Stimulated activated CD8-positive, alpha-beta memory T cell treated with anti-CD3 and anti-CD28 coated beads, Interleukin-7, amount 100 ng/mL, for 1 hour (primary cell): ENCODE measurements at places on chromosomes 11 and 22.

GRCh38 chr11:69294571-69295078, 670 bp downstream of the MYEOV start:
- no peak for DNase-seq

GRCh38 chr11:79960461-79960860, 519.6 kb upstream of the TENM4 start:
- DNase-seq, result no peak

DNA sequence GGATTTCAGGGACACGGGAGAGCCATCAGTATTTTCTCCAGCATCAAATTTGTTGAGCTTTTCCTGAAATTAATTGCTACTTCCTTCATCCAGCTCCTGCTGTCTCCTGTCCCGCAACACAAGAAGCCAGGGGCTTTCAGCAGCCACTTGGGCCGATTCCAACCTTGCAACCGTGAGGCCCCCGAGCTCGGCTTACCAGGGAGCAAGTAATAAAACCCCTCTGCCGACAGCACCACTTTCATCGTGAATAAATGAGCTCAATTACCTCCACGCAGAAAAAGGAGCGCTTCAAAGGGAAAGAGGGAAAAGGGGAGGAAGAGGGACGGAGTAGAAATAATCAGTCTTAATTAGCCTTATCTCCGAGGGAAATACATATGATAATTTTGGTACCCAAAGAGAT, 76.6 kb downstream of the CELSR1 start:
- DNase-seq, result no peak

- peak; percentile 39 for DNase-seq
Measured at GRCh38 chr22:19756288-19757128, 4.1 kb upstream of the TBX1 start.

DNA sequence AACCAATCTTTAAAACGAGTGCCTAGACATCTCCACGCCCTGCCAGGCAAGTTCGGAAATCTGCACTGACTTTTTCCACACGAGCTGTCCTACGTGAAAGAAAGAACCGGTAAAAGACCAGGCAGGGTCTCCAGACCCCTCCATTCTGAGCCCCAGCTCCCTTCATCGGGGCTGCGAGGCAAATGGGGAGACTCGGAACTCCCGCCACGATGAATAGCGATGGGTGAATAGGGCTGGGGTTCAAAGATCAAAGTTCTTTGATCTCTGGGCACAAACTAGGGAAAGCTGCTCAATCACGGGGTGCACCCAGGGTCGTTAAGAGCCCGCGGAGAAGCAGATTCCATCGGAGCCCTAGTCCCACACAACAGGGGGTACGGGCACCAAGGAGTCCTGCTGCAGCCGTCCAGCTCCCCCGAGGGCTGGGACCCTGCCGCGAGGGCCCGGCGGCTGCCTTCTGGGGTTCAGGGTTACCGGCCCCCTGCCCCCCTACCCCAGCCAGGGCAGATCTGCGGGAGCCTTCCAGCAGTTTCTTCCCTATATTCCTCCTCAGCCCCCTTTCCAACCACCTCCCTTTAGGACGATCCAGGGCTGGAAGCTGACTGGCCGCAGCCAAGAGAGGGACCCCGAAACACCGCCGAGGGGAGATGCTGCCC, 1.1 kb downstream of the LRP4 start:
- DNase-seq, result no peak

DNA sequence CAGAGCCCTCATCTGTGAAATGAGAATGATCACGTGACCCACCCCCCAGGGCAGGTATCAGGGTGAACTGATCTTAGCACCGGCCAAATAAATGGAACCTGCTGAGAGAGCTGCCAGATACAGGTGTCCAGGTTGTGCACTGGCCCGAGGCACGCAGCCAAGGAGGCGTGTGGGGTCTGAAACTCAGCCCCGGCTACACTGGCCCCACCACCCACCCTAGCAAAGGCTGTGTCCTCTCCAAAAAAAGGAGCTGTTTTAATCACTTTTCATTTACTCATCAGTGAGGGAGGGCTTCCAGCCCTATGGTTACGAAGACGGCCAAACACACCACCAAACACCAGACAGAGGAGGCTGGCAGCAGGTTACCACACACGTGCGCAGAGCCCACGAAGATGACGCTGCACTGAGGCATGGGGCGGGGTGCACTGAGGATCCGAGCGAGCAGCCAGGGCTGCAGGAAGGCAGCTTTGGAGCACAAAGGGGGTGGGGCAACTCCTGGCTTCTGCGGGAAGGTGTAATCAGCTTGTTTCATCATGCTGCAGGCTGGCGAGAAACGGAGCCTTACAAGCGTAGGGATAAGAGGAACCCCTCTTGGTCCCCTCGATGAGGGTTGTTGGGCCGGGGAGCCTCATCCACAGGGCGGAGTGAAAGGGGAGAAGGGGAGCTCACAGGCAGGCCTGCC, 19.5 kb upstream of the SLC22A12 start:
- no peak for DNase-seq

GRCh38 chr22:50085211-50085972, at the start of gene MLC1:
MLC1 (minus strand) TSS chr22:50085426; CDS start chr22:50084902, 524 bp downstream.
- DNase-seq, result no peak

DNA sequence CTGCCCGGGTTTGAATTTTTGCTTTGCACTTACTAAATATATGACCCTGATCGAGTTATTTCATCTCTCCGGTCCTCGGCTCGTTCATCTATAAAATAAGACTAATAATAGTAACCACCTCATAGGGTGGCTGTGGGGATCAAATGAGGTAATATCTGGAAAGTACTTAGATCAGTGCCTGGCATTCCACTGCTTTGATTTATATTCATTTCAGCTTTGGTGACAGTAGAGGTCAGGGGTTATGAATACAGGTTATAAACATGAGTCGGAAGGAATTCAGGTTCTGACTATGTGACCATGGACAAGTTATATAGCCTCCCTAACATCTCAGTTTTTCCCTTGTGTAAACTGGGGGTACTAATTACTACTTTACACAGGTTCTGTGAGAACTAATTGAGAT, 2.9 kb upstream of the TEAD1 start:
- DNase-seq, result no peak

- DNase-seq, result no peak
Measured at GRCh38 chr11:116865696-116866095, 28.3 kb upstream of the APOA1 start.

- DNase-seq, result no peak
Measured at GRCh38 chr22:45211848-45212247, 28.8 kb downstream of the KIAA0930 start.

DNA sequence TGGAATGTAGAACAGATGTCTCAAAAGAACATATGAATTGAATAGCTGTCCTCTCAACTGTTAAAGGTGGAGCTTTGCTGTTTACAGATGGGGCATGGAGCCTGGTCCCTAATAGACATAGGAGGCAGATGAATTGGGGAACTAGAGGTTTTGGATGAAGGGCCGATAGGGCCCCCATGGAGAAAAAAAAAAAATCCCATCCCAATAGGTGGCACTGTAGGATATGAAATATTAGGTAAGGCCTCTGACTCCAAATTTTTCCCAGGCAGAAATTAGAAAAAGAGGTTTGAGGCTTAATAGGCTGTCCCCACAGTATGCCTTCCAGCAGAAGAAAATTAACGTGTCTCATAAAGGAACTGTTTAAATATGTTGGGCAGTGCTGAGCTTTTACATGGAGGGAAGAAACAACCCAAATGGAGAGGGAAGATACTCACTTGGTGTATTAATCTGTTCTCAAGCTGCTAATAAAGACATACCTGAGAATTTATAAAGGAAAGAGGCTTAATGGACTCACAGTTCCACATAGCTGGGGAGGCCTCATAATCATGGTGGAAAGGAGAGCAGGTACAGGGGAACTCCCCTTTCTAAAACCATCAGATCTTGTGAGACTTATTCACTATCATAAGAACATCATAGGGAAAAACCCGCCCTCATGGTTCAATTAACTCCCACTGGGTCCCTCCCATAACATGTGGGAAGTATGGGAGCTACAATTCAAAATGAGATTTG, 30.1 kb upstream of the TMEM45B start:
- DNase-seq, result no peak

- no peak for DNase-seq
Measured at GRCh38 chr11:121300313-121300971, 7.9 kb downstream of the SC5D start.

DNA sequence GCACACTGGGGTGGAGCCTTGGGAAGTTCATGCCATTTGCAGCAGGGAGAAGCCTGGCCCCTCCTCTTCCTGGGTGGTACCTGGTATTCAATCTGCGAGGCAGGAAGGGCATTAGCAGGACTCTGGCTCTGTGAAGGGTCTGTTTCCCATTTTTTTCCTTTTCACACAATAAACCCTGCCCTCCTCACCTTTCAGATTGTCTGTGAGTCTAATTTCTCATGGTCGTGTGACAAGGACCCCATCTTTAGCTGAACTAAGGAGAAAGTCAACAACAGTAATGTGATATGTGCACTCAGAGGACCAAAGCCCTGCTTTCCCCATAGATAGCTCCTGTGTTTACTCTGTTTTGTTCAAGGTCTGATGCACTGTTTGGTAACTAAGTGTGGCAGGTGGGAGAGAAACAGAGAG, 26.6 kb upstream of the CASP4 start:
- DNase-seq, result no peak

GRCh38 chr11:57668434-57668782, 494 bp downstream of the ZDHHC5 start:
- no peak for DNase-seq

- no peak for DNase-seq
Measured at GRCh38 chr11:69425895-69426544, 55.4 kb upstream of the LINC01488 start.

DNA sequence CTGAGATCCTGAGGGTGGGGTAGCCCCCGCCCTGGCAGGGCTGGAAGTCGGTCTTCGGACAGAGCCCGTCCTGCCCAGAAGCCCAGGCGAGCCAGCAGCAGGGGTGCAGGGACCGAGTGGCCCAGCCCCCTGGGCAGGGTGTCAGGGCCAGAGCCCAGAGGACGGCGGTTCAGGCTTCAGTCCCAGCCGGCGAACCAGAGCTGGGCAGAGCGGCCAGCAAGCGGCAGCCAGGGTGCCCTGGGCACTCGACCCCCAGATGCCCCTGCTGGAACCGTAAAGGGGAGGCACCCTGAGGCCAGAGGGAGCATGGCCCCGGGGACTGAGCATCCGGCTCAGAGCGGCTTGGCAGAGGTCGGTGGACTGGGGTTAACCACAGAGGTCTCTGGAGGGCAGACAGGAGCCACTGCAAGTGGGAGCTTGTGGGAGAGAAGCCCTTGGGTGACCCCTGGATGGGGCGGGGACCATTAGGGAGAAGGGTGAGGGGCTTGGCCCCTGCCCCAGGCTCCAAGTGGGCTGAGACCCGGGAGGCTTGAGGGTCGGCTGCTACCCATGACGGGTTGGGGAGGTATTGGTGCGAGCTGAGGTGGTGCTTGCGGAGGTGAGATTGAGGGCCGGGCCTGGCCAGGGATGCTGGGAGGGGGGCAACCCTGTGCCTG, 15.9 kb downstream of the LSP1 start:
- no peak for DNase-seq

DNA sequence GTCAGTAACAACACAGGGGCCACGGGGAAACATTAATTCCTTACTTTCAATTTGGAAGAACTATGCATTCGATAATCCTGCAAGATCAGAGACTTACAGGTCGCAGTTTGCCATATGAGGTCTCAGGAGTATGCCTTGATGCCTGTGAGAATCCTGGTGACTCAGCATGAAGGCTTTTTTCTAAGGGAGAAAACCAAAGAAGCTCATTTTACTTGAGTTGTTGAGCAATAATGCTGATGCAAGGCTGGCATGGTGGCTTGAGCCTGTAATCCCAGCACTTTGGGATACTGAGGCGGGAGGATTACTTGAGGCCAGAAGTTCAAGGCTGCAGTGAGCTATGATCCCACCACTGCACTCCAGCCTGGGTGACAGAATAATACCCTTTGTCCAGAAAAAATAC, 26.6 kb downstream of the ATG16L2 start:
- DNase-seq, result no peak

GRCh38 chr11:58930926-58931325, 8.4 kb upstream of the GLYATL1 start:
- no peak for DNase-seq

- no peak for DNase-seq
Measured at GRCh38 chr11:132078264-132079076, 708.1 kb downstream of the NTM start.

- no peak for DNase-seq
Measured at GRCh38 chr11:72038491-72038890, 39.8 kb downstream of the IL18BP start.

GRCh38 chr11:126914941-126915340, 85.6 kb downstream of the KIRREL3 start:
- DNase-seq, result no peak

GRCh38 chr11:59883597-59883996, 5.0 kb downstream of the OOSP3 start:
- no peak for DNase-seq

- DNase-seq, result no peak
Measured at GRCh38 chr11:24264868-24265267, 232.0 kb upstream of the LUZP2 start.

DNA sequence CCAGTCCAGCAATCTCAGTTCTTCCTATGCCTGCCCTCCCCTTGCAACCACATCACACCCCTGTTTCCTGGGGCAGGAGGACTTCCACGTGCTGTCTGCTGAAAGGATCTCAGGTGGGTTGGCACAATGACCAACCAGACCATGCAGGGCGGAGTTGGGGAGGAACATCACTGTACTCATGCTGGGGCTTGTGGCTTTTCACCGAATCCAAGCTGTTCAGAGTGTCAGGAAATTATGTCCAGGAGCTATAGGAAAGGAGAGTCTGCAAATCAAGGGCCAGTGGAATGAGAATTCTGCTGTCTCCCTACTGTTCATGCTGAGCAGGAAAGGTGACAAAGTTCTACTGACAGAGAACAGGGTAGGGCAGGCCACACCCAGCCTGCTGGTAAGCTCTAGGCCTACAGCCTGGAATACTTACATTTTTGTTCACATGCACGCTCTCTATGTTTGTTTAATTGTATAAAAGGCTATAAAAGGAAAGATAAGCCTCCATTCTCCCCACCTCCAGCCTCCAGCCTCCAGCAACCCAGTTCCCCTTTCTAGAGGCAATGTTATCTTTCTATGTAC, 1.7 kb upstream of the PLAAT2 start:
- no peak for DNase-seq

DNA sequence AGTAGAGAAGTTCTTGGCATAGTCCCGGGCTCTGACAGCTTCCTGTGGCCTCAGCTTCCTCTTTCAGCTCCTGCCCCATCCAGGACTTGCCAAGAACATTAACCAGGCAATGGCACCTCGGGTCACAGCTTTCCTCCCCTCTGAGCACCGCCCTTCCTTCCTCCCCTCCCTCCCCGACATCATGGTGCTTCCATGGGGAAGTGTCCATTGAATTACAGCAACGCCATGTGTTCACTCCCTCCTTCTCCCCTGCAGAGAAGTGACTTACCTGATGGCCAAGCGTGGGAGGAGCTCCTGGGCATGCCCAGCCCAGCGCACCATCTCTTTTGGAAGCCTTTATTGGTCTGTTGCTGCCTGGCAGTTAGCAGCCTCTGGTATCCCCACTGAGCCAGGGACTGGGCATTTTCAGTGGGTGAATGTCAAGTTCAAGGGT, 25.8 kb upstream of the DAGLA start:
- DNase-seq, result no peak
